CD14-positive monocyte (primary cell): ENCODE measurements at places on chromosomes 11 and 22.

DNA sequence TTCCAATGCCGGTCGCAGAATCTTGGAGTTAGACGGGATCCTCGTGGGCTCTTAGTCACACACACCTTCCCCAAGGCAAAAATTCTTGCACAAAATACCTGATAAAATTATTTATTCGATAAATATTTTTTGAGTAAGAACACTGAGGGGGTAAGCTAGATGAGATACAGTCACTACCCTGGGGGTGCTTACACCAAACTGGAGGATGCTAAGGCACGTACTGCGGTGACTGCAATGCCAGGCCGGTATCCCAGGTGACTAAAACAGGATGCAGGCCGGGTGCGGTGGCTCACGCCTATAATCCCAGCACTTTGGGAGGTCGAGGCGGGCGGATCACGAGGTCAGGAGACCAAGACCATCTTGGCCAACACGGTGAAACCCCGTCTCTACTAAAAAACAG, 1.7 kb upstream of the MRTFA start:
- no peak for DNase-seq

DNA sequence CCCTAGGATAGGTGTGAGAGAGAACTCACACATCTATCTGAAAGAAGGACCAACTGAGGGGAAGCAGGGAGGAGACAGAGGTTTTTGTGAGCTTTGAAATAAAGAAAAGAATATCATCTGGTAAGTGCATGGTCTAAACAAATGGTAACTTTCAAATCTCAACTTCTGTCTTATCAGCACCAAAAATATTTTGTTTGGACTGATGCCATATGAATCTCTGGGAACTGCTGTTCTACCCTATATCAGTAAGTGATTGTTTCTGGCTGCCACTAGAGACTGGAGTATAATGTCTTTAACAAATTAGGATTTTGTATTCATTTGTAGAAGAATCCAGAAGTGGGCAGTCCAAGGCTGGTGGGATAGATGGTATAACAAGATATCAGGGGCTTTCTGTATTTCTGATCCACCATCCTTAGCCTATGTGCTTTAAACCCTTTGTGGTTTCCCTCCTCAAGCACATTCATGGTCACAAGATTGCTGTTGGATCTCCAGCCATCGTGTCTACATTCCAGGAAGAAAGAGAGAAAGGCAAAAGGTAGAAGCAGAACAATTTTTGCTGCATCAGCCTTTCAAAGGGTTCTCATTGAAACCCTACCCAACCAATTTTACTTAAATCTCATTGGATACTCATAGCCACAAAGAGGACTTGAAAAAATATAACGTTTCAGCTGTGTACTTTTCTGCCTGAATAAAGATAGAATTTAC, 4.7 kb downstream of the HEPHL1 start:
- DNase-seq: no peak

DNA sequence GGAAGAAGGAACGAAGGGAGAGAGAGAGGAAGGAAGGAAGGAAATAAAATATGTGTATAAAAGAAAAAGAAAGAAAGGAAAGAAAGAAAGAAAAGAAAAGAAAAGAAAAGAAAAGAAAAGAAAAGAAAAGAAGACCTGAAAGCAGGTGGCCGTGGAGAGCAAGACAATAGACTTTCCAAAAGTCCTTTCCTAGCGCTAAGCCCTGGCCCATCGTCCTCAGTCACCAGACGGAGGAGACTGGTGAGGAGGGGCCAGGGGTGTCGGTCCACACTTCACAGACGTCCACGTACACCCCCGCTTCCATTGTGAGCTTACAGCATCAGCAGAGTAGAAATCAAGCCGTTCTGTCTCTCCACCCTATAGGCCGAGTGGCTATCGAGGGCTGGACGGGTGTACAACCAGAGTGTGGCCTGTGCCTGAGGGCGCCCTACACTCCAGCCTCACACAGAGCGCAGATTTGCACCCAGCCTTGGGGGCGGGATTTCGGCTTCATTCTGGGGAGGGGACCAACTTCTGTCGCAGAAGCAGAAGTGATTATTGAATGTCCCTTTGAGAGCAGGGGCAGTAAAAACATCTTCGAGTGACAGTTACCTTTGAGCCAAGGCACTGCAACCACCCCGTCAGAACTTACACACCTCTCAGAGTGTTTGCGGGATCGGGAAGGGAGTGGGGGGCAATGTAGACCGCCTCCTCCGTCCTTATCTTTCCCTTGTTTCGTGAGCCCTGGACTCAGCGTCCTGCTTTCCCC, 2.0 kb upstream of the BSX start:
- no peak for DNase-seq

GRCh38 chr11:103987629-103988594, 48.5 kb upstream of the DDI1 start:
- no peak for DNase-seq
